ENCODE measurements at places on chromosomes 5 and 9.

GRCh38 chr5:139964994-139965565, 78.0 kb downstream of the NRG2 start:
- DNase-seq, result no peak

DNA sequence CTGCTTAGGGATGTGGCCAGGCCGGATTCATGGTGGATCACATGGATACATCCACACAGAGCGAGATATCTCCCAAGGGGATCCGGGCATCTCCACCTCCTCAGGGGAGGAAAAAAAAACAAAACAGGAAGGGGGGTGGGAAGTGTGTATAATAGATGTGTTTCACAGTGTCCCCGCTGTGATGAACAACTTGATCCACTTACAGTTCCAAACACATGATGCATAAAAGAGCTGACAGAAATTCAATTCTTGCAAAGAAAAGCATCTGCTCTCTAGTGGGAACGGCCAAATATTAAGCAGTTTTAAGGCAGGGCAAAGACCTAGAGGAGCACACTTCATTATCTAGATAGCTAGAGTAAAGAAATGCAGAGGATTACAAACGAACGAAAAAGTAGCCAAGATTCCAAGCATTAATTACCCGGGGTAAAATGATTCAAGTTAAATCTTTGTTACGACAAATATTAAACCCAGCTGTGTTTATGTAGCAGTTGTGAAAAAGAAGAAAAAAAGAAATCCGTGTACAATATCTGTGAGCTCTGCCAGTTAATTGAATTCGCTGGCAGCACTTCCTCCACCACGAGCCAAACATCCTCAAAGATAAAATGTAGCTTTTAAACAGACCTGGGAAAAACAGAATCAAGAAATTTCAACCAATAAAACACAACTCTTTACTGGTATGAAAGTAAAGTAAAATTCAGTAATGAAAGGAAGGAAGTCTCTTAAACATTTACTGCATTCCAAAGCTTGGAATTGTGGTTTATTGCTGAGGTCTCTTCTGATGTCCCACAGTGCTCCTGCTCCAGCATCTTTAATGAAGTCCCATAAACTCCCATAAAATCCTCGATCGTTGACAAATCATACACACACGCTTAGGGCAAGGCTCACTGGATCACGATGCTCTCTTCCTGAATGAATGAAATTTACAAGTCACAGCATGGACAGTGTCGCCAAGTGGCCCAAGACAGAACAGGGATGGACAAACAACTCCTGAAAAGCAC, 213.0 kb downstream of the CRB2 start:
- DNase-seq, result peak; percentile 34

DNA sequence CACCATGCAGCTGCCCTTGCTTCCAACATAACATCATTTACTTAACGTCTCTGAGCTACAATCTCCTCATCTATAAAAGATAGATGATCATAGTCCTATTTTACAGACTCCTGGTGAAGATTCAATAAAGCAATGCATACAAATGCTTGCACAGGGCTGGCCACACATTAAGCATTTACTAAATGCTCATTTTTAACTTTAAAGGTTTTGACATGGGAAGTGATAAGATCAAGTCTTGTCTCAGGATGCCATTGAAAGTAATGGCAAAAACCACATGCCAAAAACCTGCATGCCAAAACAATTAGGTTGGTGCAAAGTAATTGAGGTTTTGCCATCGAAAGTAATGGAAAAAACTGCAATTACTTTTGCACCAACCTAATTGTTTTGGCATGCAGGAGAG, 181.2 kb upstream of the ADRA1B start:
- no peak for DNase-seq

DNA sequence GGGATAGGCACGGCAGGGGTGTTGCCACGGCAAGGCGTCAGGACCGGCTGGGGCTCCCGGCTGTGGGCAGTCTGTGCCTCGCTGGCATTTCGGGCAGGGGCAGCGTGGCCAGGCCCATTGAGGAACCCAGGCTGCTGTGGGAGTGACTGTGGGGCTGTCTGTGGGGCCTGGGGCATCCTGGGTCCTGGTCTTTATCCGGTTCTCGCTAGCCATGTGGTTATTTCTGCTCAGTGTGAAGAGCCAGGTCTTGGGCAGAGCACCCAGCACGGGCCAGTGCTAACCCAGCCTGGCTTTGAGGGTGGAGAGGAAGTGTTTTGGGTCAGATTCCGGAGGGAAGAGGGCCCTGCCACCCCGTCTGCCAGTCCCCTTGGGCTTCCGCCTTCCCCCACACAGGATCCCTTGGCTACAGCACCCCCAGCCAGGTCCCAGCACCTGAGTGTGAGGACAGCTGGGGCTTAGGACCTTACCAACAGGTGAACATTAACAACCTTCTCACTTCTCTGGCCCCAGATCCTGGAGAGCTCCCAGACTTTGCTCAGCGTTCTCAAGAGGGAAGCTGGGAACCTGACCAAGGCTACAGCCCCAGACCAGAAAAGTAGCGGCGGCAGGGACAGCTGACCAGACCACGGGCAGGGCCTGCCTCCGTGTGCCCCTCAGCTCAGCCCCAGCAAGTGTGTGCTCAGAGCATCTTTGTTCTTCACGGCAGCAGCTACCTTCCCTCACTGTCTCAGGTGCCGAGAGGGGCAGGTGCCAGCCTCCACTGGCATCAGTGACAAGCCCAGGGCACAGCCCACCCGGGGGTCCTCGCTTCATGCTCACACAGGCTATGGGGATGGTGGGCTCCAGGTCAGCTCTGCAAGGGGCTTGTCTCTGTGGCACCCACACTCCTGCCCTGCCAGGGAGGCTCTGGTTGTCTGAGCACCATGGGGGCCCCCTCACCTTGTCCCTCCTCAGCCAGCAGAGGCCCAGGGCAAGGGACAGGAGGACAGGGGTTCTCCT, 1.1 kb downstream of the SSNA1 start:
- no peak for DNase-seq

DNA sequence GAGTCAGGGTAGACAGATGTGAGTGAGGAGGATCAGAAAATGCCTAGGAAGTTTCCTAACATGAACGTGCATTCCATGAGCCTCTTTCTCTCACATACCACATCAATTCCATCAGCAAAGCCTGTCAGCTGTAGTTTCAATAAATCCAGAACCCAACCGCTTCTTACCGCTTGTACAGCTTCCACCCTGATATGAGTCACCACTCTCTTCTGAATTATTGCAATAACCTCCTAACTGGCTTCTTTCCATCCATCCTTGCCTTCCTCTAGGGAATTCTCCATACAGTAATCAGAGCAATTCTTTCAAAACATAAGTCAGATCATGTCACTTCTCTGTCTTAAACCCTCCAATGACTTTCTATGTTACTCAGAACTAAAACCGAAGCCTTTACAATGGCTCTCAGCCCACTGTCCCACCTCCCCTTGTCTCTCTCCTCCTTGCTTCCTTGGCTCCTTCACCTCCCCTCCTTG, 8.1 kb upstream of the RAD23B start:
- peak; percentile 73 for DNase-seq

DNA sequence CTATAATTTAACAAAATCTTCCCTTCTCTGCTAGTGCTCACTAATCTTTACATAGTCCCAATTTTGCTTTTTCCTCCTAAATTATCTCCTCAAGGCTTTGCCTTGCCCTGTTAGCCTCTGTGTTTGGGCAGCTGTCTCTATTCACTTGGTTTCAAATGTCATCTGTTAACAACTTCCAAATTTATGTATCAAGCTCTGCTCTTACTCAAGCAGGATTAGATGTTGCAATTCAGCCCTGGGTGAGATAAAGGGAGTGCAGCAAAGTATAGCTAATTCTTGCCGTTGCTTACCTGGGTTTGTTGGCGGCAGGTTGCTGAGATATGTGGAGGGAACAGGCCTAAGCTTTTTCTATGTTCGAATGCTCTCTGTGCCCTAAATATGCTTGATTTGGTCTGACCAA, 483.8 kb downstream of the DMAC1 start:
- DNase-seq, result no peak

DNA sequence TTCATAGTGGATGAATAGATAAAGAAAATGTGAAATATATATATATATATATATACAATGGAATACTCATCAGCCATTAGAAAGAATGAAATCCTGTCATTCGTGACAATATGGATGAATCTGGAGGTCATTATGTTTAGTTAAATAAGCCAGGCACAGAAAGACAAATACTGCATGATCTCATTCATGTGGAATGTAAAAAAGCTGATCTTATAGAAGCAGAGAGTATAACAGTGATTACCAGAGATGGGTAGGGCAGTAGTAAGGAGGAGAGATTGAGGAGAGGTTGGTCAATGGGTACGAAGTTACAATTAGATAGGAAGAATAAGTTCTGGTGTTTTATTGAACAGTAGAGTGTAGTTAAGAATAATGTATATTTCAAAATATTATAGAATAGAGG, 19.7 kb upstream of the PCDHAC2 start:
- no peak for DNase-seq

DNA sequence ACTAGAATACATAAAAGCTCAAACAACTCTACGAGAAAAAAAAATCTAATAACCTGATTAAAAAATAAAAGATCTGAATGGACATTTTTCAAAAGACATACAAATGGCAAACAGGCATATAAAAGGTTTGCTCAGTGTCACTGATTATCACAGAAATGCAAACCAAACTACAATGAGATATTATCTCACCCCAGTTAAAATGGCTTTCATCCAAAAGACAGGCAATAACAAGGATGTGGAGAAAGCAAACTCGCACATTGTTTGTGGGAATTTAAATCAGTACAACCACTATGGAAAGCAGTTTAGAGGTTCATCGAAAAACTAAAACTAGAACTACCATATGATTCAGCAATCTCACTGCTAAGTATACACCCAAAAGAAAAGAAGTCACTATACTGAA, 20.8 kb downstream of the UGT3A2 start:
- no peak for DNase-seq

DNA sequence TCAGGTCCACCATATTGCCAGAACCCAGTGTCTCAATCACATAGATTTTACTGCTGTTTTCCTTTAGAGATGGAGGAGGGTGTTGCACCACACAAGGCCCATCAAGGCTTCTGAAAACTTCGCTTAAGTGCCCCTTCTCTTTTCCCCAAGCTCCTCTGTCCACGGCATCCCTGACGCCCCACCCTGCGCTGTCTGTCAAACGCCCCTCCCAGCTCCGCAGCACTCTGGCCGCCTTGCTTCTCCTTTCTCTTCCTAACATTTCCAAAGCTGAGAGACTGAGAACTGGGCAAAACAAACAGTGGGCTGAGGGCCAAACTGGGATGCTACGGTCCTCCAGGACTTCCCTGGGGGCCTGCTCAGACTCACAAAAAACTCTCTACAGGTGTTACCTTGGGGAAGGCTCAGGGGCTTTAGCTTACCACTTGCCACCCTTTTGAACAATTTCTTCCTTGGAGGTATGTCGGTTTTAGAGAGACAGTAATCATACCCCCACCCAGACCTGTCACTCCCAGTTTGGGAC, 28.3 kb upstream of the ERGIC1 start:
- DNase-seq, result no peak

- DNase-seq, result no peak
These were observed 164.8 kb upstream of the MSX2 start for GRCh38 chr5:174559566-174560090.

GRCh38 chr5:176574297-176574591, 25.1 kb downstream of the CDHR2 start:
- DNase-seq, result no peak

GRCh38 chr5:41542183-41542582, 31.8 kb upstream of the PLCXD3 start:
- no peak for DNase-seq

DNA sequence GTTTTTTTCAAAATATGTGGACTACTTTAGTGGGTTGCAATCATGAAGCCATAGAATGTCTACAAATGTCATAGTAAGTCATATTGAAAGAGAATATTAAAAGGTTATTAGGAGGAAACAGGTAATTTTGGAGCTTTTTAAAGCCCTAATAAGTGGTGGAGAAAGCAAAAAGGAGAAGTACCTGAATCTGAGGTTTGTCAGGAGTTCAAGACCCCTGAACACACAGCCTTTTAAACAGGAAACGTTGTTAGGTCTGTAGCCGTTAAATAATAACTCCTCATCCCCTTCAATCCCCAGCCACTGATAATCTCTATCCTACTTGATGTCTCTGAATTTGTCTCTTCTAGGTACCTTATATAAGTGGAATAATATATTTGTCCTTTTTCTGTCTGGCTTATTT, 51.1 kb downstream of the SPEF2 start:
- DNase-seq, result no peak

GRCh38 chr5:4099386-4099785, 503.8 kb downstream of the IRX1 start:
- DNase-seq, result no peak

GRCh38 chr5:139276426-139276825, 17.1 kb upstream of the MATR3 start:
- no peak for DNase-seq

GRCh38 chr9:114972510-114973136, 42.2 kb upstream of the TNFSF8 start:
- no peak for DNase-seq

GRCh38 chr5:115457571-115457970, 87.0 kb downstream of the FEM1C start:
- no peak for DNase-seq
